D721Med (cell line): ENCODE measurements at places on chromosomes 16 and 17.

GRCh38 chr16:88622866-88623265 is 15.5 kb upstream of the IL17C start:
- DNase-seq = no peak

- DNase-seq = no peak
These were observed 2.3 kb downstream of the LRRC3C start for GRCh38 chr17:39929646-39930407.

DNA sequence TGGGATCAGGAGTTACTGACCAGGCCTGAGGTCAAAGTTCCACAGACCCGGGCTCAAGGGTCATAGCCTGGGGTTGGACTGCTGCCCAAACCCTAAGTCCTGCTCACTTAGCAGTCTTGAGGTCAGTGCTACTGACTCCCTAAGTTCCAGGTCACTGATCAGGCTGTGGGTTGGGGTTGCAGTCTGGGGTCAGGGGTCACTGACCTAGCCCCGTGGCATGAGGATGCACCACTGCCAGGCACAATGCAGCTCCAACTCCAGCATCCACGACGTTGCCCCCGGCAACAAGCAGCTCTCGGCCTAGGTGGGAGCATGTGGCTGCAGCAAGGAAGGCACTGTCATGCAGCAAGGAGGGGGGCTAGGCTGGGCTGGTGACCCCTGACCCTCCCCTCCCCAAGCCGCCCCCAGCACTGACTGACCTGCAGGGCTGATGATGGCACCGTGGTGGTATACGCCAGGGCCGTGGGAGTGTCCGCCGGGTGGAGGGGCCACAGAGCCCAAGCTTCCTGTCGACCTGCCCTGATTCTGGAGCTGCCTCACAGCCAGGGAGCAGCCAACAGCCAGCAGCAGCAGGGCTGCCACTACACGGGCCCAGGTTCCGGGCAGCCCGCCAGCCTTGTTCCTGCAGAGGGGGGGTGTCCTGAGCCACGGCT is 1.1 kb downstream of the GGT6 start:
- no peak for DNase-seq

GRCh38 chr17:43599835-43600234 is 53.7 kb upstream of the ETV4 start:
- DNase-seq = no peak

- DNase-seq = peak; percentile 94
These were observed at the start of gene NKIRAS2 for GRCh38 chr17:42019509-42020404. NKIRAS2 (plus strand) TSS chr17:42020090; CDS start chr17:42021578, 1,488 bp downstream.

DNA sequence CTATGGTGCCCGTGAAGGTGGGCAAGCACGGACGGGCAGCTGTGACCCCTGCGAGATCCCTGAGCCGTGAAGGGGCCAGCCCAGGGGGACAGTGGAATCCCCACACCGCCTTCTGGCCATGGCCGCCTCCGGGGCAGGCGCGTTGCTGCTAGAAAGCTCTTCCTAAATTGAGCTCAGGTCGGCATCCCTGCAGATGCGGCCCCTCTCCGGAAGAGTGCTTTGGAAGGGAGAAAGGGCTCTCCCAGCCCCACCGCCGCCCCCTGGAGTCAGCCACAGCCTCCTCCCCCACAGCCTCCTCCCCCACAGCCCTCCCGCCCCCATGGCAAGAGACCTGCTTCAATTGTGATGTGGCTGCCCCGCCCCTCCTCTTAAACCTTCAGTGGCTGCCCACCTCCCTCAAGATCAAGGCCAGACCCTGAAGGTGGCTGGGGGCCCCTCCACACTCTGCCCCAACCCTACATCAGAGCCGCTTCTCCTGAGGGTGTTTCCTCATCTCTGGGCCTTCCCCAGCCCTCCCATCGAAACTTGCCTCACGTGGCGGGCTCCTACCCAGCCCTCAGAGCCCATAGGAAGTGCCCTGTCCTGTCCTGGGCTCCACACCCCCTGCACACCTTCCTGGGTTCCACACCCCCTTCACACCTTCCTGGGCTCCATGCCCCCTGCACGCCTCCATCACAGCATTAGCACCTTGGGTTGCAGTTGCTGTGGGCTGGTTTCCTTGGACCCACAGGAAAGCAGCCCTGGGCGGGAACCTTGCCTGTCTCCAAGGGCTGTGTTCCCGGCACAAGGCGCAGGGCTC is 5.5 kb upstream of the CBFA2T3 start:
- no peak for DNase-seq

- no peak for DNase-seq
These were observed 99.2 kb downstream of the ZNF778 start for GRCh38 chr16:89316701-89317100.

GRCh38 chr17:51778842-51779241 is 379.7 kb downstream of the CA10 start:
- no peak for DNase-seq

DNA sequence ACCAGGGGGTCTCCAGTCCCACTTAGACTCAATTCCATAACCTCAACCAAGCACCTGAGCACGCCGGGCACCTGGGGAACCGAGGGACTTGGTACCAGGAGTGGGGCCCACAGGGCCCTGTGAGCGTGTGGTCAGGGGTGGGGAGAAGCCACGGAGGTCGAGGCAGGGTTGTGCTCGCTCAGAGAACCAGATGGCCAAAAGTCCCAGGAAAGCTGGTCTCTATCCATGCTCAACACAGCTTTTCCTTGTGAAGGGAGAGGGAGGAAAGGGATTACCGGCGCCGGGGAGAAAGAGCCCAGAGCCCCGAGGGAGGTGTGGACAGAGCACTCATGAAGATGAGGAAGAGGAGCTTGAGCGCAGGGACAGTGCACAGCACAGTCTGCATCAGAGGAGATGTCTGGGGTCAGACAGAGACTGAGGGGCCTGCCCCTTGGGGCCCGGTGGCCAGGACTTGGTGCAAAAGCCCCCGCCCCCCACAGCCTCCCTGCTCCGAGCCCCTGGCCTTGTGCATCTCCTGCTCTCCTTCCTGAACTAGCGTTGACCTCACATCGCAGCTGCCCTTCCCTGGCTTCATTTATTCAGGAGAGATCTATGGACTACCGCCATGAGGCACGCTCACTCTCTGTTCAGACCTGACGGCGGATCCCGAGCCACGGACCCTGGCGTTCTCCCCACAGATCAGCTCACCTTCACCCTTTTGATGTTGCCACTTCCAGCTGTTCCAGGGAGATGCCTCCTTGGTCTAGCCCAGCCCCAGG is 355.4 kb upstream of the TNRC6C start:
- no peak for DNase-seq

- DNase-seq = no peak
These were observed 19.3 kb downstream of the CDH1 start for GRCh38 chr16:68756239-68756915.

DNA sequence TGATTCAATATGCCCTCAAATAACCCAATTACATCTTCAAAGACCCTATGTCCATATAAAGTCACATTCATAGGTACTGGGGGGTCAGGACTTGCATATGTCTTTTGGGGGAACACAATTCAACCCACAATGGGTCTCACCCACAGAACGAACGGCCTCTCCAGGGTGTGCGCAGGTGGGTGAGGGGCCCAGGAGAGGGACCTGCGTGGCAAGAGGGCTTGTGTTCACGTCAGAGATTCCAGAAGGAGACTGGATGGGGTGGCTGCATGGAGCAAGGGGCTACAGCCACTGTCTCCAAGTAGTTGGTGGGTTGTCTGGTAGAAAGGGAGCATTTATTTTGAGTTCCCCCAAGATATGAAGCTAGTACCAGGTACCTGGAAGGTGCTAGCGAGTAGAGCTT is 212.2 kb downstream of the SEC14L1 start:
- no peak for DNase-seq

GRCh38 chr17:8116776-8117175 is 1.5 kb downstream of the ALOXE3 start:
- DNase-seq = no peak

- DNase-seq = no peak
These were observed 140.6 kb downstream of the VPS53 start for GRCh38 chr17:574061-574460.

DNA sequence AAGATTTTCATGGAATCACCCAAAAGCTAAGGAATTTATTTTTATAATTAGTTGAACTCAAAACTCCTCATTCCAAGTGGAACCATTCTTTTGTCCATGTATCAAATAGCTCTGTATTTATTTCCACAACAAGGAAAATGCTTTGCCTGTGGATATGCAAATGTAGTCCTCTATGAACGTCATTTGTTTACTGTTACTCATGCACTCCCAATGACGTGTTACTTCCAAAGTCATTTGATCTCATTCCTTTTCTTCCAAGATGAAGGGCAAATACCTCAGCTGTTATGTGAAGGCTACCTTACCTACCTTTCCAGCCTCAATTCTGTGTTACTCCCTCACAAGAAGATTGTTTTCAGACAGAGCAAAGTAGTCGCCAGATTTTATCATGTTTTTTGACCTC is 83.7 kb downstream of the ITFG1 start:
- no peak for DNase-seq

- DNase-seq = peak; percentile 92
These were observed 11.2 kb downstream of the ENPP7 start for GRCh38 chr17:79741751-79742588.

GRCh38 chr17:70716551-70716950 is 547.2 kb downstream of the KCNJ2 start:
- no peak for DNase-seq

- DNase-seq = no peak
These were observed 619.9 kb upstream of the SOX9 start for GRCh38 chr17:71500761-71501555.

GRCh38 chr17:80387071-80387470 is 27.9 kb upstream of the ENDOV start:
- no peak for DNase-seq

GRCh38 chr17:77728474-77728795 is 230.1 kb upstream of the TNRC6C start:
- DNase-seq = no peak

DNA sequence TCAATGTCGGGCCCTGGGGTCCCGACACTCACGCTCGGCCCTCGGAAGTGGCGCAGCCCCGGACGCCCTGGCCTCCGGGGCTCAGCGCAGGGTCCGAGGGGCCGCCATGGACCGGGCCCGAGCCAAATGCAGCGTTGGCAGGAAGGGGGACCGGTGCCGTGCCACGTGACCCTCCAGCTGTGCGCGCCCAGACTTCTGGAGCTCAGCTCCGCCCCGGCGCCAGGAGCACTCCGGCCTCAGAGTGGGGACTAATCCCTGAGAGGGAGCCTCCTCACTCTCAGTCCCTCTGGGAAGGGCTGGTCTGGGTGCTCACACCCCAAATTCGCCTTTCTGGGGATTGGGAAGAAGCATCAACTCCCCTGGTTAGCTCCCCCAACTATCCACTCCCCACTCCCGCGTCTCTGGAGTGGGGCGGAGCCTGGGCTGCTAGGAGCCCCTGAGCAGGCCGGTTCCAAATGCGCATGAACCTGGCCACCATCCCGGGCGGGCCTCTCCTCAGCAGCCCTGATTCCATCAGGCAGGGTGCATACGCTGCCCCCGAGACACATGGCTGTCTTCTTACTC is at the start of gene B3GNT9:
TSS of gene B3GNT9 (minus strand) at position 166 of the 564 bp plus-strand sequence. CDS start 513 bp downstream, outside the sequence.
- DNase-seq = no peak

GRCh38 chr17:74987909-74988711 is 678 bp downstream of the CDR2L start:
- no peak for DNase-seq

GRCh38 chr16:8588682-8589056 is 1.6 kb downstream of the TMEM114 start:
- DNase-seq = no peak

- DNase-seq = no peak
These were observed 54.2 kb downstream of the ANKFY1 start for GRCh38 chr17:4209611-4210010.

- DNase-seq = no peak
These were observed 18.4 kb downstream of the LDHD start for GRCh38 chr16:75097941-75098901.

DNA sequence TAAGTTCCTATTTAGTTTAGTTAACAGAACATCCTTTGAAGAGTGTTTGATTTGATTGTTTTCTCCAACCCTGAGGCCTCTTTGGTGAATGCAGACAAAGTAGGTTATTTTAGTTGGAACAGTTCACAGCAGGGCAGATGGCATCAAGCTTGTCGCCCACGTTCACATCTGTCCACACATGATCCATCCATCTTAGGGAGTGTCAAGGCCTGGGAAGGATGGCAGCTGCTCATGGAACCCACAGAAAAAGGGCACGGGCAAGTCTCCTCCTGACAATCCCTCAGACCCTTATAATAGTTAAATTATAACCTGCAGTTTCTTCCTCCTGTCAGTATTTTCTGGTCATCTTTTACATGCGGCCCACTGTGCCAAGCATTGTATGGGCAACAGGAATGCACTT is 60.2 kb downstream of the KNOP1 start:
- DNase-seq = no peak

DNA sequence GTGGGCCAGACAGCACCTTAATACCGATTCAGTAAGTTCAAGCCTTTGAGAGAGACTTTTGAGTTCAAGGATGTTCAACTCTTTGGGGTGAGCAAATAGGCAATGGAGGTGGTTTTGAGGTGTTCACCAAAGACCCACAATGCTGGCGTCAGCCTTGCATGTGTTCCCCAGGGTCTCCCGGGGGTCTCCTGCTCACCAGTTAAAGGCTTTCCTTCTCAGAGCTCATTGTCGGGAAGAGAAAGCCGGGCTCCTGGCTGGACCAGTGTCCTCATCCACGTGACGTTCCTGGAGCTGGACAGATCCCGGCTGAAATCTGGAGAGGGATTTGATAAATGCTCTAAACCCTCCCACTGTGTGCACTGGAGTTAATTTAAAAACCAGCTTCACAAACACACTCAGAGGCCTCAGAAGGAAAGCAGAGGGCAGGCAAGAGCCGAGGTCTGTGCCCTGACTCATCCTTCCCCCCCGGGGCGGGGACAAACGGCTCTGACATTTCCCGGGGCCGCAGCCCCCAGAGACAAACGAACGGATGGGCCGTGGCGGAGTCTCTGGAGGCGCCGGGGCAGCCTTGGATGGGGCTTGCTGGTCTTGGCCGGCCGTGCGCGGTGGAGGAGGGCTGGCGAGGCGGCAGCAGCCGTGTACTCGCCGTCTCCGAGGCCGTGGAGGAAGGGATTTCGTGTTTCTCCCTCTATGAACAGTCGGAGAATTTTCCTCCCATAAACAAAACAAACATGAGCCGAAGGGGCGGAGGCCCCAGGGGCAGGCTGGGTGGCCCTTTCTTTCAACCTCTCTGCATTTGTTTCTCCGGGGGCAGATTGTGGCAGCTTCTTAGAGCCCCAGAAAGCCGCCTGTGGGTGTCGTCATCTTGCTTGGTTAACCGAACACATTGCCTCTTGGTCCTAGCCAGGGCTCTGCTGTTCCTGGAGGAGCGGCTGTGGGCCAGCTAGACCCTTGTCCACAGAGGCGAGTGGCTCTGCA is 94.2 kb downstream of the NTN1 start:
- no peak for DNase-seq

DNA sequence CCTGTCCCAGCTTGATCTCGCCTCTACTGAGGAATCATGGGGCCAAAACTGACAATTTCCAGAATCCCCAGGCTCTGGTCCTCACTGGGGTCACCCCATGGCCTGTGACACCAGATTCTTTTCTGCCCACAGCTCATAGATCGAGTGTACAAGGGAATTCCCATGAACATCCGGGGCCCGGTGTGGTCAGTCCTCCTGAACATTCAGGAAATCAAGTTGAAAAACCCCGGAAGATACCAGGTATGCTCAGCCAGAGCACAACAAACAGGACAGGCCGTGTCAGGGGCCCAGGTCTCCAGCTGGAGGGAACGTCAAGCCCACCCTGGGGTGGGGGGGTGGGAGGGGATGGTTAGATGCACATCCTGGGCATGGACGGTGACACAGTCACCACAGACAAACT is 17.5 kb downstream of the USP6 start:
- no peak for DNase-seq

- no peak for DNase-seq
These were observed 24.8 kb downstream of the MNT start for GRCh38 chr17:2376107-2376506.

GRCh38 chr16:79715061-79715460 is 114.5 kb upstream of the MAF start:
- DNase-seq = no peak
